ENCODE measurements at places on chromosomes 11 and 22.

DNA sequence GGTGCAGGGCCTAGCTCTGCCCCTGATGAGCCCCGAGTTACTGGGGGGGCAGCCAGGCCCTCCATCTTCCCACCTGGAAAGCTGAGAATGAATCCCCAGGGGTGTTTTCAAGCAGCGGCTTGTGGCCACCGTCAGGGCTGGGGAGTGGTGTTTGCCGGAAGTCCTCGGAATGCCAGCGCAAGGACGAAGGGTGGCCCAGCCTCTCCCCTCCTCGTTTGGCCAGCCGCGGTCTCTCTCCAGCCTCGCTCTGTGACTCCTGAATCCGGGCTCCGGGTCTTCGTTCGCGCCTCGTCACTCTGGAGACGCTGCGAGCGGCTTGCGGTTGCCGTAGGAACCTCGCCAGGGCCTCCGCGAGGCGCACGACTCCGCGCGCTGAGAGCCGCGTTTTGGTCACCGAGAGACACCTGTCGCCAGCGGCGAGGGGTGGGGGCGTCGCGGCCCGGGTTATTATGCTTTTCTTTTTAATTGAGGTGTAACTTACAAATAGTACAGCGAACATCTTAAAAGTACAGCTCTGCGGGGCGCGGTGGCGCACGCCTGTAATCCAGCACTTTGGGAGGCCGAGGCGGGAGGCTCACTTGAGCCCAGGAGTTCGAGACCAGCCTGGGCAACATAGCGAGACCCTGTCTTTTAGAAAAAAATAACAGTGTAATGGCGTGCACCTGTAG, 6.3 kb upstream of the KDELR3 start:
- no peak for DNase-seq

DNA sequence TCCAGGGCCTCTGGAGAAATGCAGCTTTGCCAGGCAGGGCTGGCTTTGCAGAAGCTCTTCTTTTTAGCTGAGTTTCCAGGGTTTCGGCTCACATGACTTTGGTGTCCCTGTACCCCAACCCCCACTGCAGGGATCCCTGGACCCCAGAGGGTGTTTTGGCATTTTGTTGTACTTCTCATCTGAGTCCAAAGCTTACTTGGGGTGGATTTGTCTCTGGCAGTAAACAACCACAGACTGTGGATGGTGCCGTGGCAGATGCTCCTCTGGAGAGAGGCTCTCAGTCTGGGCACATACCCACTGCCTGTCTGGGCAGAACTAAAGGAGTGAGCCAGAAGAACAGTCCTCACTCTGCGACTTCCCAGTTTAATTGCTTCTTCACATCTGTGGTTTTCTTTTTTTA, 49.6 kb downstream of the COMMD9 start:
- no peak for DNase-seq

- DNase-seq = no peak
These were observed 17.1 kb upstream of the EFCAB6 start for GRCh38 chr22:43828998-43829782.

- no peak for DNase-seq
These were observed 11.5 kb downstream of the SLC22A12 start for GRCh38 chr11:64602466-64603070.

- no peak for DNase-seq
These were observed 60.6 kb downstream of the MICAL2 start for GRCh38 chr11:12170984-12171383.

GRCh38 chr11:93289782-93290463, 40.6 kb upstream of the DEUP1 start:
- DNase-seq = no peak

- no peak for DNase-seq
These were observed 52.4 kb downstream of the PACSIN2 start for GRCh38 chr22:42962295-42963230.

DNA sequence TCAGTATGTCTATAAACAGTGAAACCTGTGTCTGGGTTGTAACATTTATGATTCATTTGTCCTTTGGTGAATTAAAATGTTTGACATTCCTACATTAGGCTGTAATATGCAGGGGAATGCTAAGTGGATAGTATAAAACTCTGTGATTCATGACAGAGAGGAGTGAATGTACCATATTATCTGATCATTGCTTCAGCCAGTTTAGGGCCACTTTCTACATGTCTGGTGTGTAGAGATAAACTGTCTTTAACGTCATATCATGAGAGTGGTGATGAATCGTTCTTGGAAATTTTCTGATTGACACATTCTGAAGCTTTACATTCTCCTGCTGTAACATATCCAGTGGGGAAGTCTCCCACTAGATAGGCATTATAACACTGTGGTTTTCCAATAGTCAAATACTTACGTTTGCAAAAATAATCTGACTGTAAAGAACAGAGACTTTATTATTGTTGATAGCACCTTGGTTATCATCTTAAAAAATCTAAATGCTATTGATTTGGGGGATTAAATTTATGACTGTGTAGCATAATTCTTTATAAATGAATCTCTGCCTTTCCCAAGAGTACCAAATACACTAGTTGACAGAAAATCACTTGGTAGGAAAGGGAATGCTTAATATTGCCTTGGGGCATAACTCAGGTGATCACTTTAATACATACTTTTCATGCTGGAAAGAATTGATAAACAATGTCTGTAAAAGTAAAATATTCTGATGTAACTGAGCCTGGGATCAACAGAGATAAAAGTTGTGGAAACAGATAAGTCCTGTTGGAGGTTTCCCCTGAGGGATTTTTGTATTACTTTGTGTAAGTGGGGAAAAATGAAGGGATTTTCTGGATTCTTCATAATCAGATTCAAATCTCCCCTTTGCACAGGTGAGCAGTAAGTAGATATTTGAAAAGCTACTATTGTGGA, 427.9 kb downstream of the JRKL start:
- no peak for DNase-seq

GRCh38 chr11:101436511-101437142, 147.2 kb downstream of the TRPC6 start:
- DNase-seq = no peak

DNA sequence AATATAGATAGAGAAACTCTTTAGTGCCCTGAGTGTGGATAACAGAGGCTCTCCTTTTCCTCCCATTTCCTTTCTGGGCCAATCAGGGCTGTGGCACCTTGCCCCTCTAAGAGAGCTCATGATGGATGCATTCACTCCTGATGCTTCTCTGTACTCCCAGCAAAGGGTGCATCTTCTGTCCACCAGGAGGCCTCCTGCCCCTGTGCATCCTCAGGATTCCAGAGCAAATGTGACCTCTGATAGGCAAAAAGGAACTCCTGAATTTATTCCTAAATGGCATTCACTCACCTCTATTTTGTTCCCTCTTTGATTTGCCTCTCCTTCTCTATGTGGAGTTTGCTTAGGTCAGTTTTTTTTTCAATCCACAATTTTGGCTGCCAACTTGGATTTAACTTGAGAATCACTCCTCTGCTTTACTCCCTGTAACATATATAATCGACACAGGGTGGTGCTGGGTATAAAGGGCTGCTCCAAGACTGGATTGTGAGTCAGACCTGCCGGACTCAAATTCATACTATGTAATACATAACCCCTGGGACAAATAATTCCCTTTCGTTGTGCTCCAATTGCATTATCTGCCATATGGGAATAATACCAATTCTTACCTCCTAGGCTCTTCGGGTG, 1.1 kb upstream of the MRGPRX4 start:
- DNase-seq = no peak

GRCh38 chr22:32476281-32477195, 1.9 kb downstream of the FBXO7 start:
- no peak for DNase-seq

DNA sequence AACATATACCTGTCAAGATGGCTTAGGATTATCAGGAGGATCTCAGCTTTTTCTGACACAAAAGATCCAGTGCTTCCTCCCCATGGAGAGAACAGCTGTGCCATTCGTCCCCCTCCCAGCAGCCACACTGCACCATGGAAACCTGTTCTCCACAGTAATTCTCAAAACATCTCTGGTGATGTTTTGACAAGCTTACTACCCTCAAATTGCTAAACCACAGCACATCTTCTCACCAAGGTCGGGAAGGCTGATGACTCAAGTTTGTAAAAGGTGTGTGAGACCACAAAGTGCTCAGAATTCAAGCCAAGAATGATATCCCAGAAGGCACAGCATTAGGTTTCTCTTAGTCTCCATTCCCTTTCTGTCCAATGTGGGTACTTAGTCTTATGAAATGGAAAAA, 3.9 kb upstream of the RAB38 start:
- DNase-seq = no peak

- no peak for DNase-seq
These were observed 20.7 kb upstream of the ARFGAP3 start for GRCh38 chr22:42877597-42878340.

GRCh38 chr11:64502634-64503033, 88.4 kb upstream of the SLC22A12 start:
- DNase-seq = no peak

DNA sequence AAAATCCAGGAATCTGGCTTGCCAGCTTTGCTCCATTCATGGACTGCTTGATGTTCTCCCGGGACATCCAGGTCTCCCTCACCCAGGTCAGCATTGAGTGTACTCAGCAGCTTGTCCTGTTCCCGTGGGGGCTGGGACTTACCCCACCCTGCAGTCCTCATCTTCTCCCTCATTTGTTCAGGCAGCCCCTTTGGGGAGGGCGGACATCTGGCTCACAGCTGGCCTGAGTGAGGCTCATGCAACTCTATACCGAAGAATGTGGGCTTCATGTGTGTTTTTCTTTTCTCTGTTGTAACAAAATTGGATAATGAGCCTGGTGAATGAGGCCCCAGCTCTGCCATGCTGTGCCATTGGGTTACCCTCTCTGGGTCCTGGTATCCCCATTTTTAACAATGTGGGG, 227.7 kb upstream of the TENM4 start:
- no peak for DNase-seq

DNA sequence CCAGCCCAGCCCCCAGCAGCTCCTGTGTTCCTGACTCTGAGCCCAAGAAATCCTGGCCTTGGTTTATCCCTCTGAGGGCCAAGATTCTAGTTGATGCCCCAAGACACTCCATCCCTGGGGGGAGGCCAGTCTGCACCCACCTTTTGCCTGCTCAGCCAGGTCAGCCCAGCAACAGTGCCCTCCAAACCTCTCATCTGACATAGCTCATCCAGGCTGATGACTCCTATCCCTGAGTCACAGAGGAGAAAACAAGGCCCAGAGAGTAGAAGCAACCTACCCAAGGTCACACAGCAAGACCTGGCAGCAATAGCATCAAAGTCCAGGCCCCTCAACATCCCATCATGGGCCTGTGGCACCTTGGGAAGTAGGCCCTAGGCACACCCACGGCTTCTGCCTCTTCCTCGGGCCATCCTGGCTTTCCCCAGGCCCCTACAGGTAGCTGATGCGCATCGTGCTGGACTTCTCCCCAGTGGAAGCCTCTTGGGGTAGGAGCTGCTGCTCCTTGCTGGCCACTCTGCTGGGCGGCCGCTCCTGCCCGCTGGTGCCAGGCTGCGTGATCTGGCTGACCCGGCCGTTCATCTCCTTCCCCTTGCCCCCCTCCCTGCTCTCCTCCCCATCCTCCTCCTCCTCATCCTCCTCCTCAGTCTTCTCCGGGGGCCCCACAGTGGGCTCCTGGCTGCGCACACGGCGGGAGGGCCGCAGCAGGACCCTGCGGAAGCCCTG, 6.0 kb downstream of the SSTR3 start:
- DNase-seq = no peak

- DNase-seq = no peak
These were observed 312.8 kb downstream of the OPCML start for GRCh38 chr11:133219543-133219942.

DNA sequence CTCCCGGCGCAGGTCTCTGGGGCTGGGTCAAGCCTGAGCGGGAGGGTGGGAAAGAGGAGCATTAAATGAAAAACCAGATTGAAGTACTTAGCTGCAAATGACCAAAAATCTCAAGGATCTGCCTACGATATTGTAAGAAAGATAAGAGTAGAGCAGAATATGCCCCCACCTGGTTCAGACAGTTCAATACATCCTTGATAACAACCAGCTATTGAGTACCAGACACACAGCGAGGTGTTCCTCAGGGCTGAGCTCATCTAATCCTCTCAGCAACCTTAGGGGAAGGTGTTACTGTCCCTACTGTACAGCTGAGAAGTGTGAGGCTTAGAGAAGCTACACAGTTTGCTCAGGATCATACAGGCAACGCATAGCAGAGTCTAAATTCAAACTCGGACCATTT, 27.4 kb upstream of the HMGXB4 start:
- no peak for DNase-seq
